ENCODE measurements at places on chromosomes 3 and 15. TPM values are rescaled to one million over a fixed set of nuclear protein-coding genes. Genes with fewer than 3 reads are reported as not detected.

FAM3D gene
- not detected for total RNA-seq

TMIE gene
- 2.4 TPM for total RNA-seq

LTF gene
- 1.2 TPM for total RNA-seq

SLC7A14 gene
- 0.05 TPM for total RNA-seq

CNTN3 gene
- total RNA-seq: 1.6 TPM

GOLGA6C gene
- total RNA-seq: not detected

GRCh38 chr3:97347780-97348179 lies 416.8 kb upstream of the ARL6 start:
- no peaks in the 10 kb centered on the region for H3K36me3 ChIP-seq
- no peak for DNase-seq
- no peak overlapping the region for H3K27ac ChIP-seq

DNA sequence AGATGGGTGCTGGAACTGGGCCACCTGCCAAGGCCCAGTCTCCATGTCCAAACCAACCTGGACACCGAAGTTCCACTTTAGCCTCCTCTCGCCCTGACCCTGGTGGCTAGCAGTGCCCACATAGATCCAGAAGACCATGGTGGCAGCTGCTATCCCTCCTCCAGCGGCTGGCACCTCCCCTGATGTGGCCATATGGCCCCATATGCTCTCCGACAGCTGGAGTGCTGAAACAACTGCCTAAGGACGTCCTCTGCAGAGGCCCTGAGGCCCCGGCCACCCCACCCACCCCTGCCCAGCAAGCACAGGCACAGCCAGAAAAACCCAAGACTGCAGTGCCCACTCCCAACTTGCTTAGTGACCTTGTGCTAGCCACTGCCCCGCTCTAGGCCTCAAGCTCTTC lies 182.3 kb upstream of the LINGO1 start:
- H3K36me3 ChIP-seq: no peaks in the 10 kb centered on the region
- H3K27ac ChIP-seq: no peak overlapping the region
- H3K27me3 ChIP-seq: no peaks in the 10 kb centered on the region
- H3K4me3 ChIP-seq: no peak overlapping the region

DNA sequence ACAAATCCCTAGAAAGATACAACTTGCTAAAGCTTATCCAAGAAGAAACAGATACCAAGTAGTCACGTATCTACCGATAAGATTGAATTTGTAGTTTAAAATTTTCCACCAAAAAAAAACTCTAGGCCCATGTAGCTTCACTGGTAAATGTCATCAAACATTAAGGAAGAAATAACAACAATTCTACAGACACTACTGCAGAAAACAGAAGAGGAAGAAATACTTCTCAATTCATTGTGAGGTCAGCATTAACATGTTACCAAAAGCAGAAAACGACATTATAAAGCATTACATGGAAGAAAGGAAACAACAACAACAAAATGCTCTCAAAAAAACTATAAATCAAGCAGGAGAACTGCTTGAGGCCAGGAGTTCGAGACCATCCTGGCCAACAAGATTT lies 27.5 kb upstream of the TM4SF19 start:
- no peaks in the 10 kb centered on the region for H3K4me1 ChIP-seq
- no peak overlapping the region for H3K27ac ChIP-seq
- no peaks in the 10 kb centered on the region for H3K36me3 ChIP-seq
- no peak overlapping the region for H3K4me3 ChIP-seq
- no peak for DNase-seq
- no peaks in the 10 kb centered on the region for H3K27me3 ChIP-seq

GRCh38 chr3:136990826-136991225 lies 33.0 kb downstream of the IL20RB start:
- peaks cover 9% of the 10 kb centered on the region for H3K4me1 ChIP-seq
- H3K27ac ChIP-seq: no peak overlapping the region

GRCh38 chr15:69976366-69976994 lies 121.2 kb downstream of the TLE3 start:
- H3K36me3 ChIP-seq: no peaks in the 10 kb centered on the region
- H3K4me3 ChIP-seq: no peak overlapping the region
- DNase-seq: no peak
- no peak overlapping the region for H3K27ac ChIP-seq
- H3K4me1 ChIP-seq: no peaks in the 10 kb centered on the region

- H3K36me3 ChIP-seq: no peaks in the 10 kb centered on the region
- H3K27me3 ChIP-seq: no peaks in the 10 kb centered on the region
- no peak overlapping the region for H3K4me3 ChIP-seq
- no peak for DNase-seq
- H3K4me1 ChIP-seq: no peaks in the 10 kb centered on the region
These were observed 230.2 kb upstream of the CD96 start for GRCh38 chr3:111311709-111312235.

GRCh38 chr15:63075984-63076713 lies 33.6 kb downstream of the TPM1 start:
- no peaks in the 10 kb centered on the region for H3K36me3 ChIP-seq
- H3K4me3 ChIP-seq: peak overlapping the region; percentile 10
- no peak for DNase-seq
- no peaks in the 10 kb centered on the region for H3K27me3 ChIP-seq
- H3K4me1 ChIP-seq: peaks cover 10% of the 10 kb centered on the region
- no peak overlapping the region for H3K27ac ChIP-seq
